Activated naive CD4-positive, alpha-beta T cell (primary cell): ENCODE measurements at places on chromosomes 6 and 20.

DNA sequence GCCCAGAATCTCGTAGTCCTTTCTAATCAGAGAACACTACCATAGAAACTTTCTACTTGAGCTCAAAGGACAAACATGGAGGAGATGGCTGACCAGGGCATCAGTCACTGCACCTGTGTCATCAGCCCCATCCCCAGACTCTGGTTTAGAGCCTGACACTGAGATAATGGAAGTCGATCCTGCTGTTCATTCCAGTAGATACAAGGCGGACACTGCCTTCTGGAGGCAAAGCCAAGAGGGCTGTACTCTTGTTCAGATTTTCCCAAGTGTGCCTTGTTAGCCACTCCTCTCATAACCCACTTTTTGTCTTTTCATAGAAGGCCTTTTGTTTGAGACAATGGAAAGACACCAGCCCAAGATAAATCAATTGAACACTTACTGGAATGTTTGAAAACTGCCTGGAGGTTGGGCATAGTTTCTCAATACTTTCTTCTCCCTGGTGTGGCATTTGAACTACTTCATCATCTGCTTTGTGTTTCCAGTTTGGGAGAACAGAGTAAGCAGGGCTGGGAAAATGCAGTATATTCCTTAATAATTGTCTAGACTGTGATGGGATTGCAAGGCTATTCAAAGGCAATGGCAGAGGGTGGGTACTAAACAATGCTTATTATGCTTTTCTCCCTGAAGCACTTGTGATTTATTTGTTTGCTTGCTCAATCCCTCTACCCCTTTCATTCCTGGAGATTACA is 99.7 kb downstream of the CLIC5 start:
- DNase-seq = no peak

GRCh38 chr6:33073431-33073871 is at the start of gene HLA-DPA1:
Gene HLA-DPA1, minus strand, starts transcription at chr6:33073649.
- DNase-seq = no peak

- DNase-seq = no peak
These were observed 12.5 kb downstream of the HSF2 start for GRCh38 chr6:122412001-122412400.

DNA sequence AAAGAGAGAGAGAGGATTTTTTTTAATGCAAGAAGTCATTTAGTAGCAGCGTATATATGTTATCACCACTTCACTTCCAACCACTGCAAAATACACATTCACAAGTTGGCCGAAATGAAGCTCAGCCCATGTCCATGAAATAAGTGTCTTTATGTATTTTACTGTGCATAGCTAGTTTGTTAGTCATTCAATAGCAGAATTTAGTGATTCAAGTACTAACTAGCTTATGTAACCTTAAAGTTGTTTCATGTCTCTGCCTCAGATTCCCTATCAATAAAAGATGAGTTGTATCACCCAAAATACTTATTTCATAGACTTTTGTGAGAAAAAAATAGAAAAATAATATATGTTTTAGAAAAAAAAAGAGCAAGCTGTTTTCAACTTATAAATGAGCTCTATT is 153.7 kb upstream of the PRDM1 start:
- DNase-seq = no peak

DNA sequence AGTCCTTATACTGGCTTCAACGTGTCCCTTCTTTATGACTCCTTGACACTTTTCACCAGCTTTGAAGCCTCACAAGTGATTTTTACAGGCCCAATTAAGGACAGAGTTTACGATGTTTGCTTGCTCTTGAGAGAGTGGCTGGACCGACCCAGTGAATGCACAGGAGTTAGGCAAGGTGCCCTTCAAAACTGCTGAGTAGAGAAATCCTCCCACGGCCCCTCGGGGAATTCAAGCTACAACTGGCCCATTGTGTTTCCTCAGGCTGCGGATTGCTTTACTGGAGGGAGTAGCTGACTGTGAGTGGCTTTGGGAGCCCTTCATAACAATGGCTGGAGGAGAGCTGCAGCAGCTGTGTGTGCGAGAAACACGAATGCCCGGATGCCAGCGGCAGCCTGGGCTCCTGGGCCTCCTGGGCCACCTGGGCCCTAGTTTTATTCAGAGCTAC is 50.0 kb downstream of the SGK1 start:
- no peak for DNase-seq

GRCh38 chr6:13470238-13471140 is 16.9 kb downstream of the GFOD1 start:
- DNase-seq = no peak

GRCh38 chr20:51456511-51457509 is 85.7 kb downstream of the NFATC2 start:
- no peak for DNase-seq

DNA sequence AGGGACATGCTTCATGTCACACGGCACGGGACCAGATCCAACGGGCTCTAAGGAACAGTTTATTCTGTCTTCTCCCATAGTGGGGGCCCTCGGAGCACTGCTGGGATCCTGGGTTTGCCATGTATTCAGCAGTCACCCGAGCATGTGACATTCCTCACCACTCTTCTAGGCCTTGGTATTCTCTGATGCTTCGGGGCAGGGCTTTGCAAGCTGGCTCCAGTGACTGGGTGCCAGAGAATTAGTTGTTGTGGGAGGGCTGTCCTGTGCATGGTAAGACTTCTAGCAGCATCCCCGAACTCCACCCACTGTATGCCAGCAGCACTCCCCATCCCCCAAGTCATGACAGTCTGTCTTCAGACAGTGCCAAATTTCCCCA is 5.4 kb downstream of the CCN5 start:
- DNase-seq = no peak

GRCh38 chr20:58888521-58889333 is 36.2 kb downstream of the GNAS start:
- DNase-seq = peak; percentile 53

DNA sequence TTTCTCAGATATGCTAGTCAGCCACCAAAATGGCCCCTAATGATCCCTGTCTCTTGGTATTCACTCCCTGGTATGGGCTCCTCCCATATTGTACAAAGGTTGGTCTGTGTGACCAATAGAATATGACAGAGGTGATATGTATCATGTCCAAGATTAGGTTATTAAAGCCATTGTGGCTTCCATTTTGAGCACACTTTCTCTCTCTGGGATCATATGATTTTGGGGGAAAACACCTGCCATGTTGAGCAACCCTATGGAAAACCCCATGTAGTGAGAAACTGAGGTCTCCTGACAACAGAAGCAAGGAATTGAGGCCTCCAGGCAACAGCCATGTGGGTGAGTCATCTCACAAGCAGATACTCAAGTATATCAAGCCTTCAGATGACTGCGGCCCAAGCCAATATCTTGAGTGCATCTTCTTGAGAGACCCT is 7.1 kb upstream of the ZNF318 start:
- no peak for DNase-seq
